ENCODE measurements at places on chromosomes 5 and 9. TPM values are rescaled to one million over a fixed set of nuclear protein-coding genes. Genes with fewer than 3 reads are reported as not detected.

Gene PCDHA5
- not detected for total RNA-seq

DNA sequence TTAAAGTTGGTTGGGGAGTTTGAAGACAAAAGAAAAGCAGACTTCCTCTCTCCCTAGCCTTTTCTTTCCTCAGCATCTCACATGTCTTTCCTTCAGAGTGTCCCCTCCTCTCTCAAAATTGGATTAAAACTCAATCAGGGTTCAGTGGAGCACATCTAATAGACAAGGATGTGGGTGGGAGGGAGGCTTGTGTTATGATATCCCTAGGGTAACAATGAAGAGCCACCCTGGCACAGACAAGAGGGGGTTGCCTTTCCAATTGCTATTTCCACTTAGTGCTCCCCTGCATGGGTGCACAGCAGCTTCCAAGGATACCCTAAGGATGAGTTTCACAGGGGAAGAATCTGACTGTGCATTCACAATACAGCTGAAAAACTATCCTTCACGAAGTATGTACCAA, 585.2 kb upstream of the C9orf72 start:
- no peak for DNase-seq

- no peak for DNase-seq
These were observed 286.4 kb upstream of the CDH12 start for GRCh38 chr5:23139338-23140171.

DNA sequence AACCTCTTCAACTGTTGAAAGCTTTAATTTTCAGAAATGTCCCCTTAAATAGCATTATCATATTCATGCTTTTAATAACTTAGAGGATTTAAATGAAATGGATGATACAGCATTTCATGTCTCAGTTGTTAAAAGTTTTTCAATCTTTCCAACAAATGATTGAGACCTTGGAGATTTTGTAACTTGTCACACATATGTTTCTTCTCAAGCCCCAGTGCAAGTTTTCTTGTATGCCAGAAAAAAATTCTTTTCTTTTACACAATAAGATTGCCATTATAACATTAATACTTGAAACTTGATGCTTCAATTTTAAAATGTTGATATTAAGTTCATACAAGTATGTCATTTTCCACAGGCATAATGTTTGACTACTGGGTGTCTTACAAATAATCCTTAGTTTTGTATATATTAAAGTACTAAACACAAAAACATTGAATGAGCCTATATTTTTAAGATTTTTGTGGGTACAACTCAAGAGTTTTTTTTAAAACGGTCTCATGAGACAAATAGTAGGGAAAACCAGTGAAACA, 124.5 kb downstream of the AGTPBP1 start:
- no peak for DNase-seq

GRCh38 chr5:178231539-178232123, 971 bp downstream of the PHYKPL start:
- DNase-seq = peak; percentile 9

DNA sequence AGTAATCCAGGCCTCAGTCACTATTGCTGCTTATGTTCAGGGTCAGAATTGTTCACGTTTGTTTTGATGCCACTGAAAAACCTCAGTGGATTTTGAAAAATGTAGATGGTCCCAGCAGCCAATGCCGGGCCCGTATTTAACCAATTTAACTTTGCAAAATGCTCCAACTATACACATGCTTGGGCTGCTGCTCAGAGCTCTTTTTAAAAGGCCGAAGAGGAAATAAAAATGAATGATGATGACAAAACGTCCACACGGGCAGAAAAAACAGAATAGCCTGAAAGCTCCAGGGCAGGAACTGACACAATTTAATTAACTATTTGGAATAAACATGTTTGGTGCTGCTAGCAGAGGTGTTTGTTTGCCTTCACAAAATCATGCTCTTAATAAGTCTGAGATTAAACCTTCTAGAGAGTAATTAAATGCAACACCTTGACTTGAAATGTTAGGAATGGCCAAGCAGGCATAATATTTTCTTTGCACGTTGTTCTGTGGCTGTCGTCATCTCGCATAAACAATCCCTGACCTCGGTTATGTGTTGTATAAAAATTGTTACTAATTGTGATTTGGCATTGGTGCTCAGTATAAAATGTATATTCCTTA, 152.7 kb downstream of the SLIT3 start:
- DNase-seq = no peak

DNA sequence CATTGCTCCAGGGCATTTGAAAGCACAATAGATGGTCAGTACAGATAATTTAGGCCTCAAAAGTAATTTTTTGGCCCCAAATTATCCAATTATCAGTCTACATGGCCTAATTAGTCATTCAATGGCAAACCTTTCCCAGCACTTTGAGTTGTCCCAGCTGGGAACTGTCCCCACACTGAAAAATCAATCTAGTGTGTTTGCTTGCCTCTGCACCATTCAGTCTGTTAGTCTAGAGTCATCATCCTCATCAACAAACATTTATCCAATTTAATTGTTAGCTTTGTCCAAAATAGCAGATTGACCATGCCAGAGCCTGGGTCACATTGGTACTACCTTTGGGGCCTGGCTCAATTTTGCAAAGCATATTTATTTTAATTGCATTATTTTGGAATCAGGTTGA, 13.9 kb downstream of the NR4A3 start:
- DNase-seq = no peak

Gene APBA1
- total RNA-seq = 1.2 TPM

Gene NTRK2
- not detected for total RNA-seq

GRCh38 chr5:123966781-123967180, 454.8 kb downstream of the CSNK1G3 start:
- DNase-seq = no peak

- DNase-seq = no peak
These were observed 26.2 kb upstream of the SMU1 start for GRCh38 chr9:33102551-33103210.

- DNase-seq = no peak
These were observed 45.5 kb downstream of the RFX3 start for GRCh38 chr9:3480353-3480655.

DNA sequence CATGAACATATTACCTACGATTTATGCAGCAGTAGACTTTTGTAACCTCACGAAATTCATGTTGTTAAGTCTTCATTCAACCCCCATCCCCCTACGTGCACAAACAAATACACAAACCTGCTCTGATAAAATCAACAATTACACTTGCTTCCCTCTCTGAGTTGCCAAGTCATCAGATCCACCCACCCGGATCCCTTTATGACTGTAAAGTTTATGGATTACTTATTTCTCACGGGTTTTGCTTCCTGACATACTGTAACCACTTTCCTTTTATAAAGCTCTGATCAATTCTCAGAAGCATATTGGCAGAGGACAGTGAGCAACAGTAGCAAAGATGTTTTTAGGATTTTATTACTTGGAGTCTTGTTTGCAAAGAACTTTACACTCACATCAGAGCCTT, 70.5 kb downstream of the MLLT3 start:
- no peak for DNase-seq

DNA sequence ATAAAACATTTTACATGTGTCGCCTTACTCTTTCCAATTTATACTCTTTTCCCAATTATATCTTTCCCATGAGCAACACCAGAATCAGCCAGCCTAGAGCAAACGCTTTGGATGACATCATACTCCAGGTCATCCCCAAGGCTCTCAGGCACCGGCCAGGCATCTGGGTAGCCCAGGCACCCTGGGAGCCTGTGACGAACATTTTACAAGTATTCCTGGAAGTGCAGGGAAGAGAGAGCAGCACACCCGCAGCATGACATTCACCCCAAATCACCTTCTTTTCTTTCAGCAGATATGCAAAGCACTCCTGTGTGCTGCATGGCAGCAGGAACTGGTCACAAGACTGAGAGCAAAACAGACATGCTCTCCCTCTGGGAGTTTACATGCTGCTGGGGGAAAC, 75.7 kb upstream of the SMIM23 start:
- no peak for DNase-seq

Gene TTC39B
- total RNA-seq = 43.9 TPM

Gene IL5
- total RNA-seq = not detected
